ENCODE measurements at places on chromosomes 6 and 20.

DNA sequence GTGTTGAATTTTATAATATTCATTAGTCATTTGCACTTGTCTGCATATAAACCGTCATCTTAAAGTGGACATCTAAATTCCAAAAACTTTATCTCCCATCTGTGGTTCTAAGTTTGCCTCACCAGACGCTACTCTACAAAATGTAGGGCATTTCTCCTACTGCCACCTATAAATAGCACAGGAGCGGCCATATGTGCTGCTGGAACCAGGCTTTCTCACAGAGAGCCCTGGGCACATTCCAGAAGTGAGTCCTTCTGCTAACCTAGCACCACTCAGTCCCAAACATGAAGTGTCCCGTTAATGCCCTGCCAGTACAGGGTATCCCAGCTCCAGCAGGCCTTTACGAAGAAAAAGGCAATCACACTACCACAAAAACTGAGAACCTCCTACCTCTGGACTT lies 153.7 kb downstream of the TMEM242 start:
- DNase-seq = no peak

GRCh38 chr20:63130658-63131577 lies 85.0 kb downstream of the YTHDF1 start:
- no peak for DNase-seq

DNA sequence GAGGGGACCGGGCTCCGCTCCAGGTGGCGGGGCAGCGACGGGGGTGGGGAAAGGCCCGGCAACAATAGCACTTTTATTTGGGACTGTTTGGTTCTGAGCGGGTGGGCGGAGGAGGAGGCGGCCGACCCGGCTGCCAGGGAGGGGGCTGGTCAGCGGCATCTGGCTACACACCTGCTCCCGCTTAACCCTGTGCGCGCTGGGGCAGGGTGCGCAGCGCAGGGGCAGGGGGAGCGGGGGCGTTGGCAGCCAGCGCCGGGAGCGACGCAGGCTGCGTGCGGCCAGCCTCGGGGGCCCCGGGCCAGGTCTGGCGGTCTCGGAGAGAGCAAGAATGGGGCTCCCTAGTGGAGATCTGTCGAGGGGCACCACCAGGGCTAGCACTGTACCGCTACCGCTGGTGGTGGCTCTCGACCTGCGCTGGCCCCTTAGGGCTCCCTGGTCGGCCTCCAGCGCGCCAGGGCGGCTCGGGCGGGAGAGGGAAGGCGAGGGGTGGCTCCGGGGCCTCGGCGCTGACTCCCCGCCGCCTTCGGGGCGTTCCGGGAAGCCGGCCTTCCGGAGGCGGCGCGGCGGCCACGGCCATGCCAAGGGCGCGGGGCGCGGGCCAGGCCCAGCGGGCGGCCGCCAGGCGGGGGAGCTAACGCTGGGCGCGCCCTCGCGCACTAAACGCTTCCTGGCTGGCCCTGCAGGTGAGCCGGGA lies 92.4 kb downstream of the NCR2 start:
- no peak for DNase-seq

- DNase-seq = no peak
Measured at GRCh38 chr6:34457382-34457741, 8.5 kb upstream of the PACSIN1 start.

GRCh38 chr20:48609491-48609978 lies 218.3 kb downstream of the PREX1 start:
- no peak for DNase-seq

DNA sequence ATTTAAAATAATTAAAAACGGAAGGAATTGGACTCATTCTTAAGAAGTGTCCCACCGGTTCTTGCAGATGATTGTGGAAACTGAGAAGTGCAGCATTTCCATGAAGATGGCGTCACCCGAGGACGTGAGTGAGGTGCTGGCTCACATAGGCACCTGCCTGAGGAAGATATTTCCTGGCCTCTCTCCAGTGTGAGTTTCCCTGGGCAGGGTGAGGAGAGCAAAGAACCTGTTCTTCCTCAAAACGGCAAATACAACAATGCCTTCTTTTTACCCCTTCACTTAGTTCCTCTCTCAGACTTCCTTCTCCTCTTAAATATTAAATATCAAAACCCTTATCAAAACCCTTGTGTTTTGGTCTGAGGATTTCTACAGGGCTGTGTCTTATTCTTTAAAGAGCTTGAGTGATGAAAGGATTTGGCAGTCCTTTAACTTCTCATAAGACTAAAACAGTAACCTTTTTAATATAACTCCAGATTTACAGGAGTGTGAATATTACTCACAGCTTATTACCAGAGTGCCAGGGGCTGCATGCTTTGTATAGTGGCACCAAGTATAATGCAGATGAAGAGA lies 156.3 kb downstream of the CARMIL1 start:
- no peak for DNase-seq

DNA sequence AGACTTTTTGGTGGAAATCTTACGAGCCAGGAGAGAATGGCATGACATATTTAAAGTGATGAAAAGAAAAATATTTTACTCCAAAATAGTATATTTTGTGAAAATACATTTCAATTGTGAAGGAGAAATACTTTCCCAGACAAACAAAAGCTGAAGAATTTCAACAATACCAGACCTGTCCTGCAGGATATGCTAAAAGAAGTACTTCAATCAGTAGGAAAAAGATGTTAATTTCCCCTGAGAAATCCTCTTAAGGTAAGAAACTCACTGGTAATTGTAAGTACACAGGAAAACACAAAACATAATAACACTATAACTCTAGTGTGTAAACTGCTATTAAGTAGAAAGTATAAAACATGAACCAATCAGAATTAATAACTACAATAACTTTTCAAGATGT lies 341.8 kb upstream of the GJE1 start:
- DNase-seq = no peak

Data from stimulated activated CD4-positive, alpha-beta T cell treated with anti-CD3 and anti-CD28 coated beads, Interleukin-4, amount 100 ng/mL, for 48 hours (primary cell).